ENCODE measurements at places on chromosomes 12 and 14.

GRCh38 chr14:63510538-63510937 is 32.6 kb downstream of the PPP2R5E start:
- DNase-seq = no peak

DNA sequence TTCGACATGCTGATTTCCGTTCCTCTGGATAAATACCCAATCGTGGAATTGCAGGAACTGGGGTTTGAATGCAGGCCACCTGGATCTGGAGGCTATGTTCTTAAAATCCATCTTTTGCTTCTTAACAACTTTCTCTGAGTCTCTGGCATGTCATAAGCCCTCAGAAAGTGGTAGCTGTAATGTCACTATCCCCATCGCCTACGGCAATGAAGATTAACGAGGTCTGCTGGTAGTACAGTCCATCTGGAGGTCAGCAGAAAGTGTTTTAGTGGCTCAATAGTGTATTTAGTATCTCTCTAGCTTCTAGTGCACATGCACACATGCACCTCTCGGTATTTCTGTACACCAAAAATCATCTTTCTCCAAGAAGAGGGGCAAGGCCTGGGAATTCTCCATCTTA is 130.3 kb upstream of the NOS1 start:
- DNase-seq = no peak

DNA sequence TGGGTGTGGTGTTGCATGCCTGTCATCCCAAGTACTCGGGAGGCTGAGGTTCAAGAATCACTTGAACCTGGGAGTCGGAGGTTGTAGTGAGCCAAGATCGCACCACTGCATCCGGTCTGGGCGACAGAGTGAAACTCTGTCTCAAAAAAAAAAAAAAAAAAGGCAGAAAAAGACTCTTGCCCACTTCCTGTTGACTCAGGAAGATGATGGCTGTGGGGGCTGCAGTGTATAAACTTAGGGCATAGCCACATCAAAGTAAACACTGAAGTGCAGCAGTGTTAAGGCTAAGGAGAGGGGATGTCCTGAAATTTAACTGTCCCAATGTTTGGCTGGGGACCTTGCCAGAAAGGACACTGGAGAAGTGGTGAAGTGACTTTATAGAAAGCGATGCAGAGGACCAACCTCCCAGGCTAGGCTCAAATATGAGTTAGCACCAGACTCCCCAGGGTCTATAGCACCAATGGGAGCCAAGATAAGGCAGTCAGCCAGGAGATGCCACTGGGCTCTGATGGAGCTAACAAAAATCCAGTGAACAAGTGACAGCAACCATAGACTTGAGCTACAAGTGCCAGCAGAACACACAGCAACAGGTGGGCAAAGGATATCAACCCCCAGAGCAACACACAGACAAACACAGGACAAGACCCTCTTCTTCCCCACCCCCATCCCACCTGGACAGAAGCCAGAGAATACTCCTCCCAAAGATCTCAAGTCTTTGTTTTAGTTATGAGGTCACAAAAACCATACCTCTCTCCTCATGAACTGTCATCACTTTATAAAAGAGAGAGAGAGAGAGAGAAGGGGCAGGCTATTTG is 28.0 kb downstream of the NELL2 start:
- no peak for DNase-seq

GRCh38 chr14:75282170-75282554 is 3.5 kb downstream of the FOS start:
- DNase-seq = no peak

GRCh38 chr14:35821564-35822411 is 4.3 kb upstream of the BRMS1L start:
- no peak for DNase-seq

DNA sequence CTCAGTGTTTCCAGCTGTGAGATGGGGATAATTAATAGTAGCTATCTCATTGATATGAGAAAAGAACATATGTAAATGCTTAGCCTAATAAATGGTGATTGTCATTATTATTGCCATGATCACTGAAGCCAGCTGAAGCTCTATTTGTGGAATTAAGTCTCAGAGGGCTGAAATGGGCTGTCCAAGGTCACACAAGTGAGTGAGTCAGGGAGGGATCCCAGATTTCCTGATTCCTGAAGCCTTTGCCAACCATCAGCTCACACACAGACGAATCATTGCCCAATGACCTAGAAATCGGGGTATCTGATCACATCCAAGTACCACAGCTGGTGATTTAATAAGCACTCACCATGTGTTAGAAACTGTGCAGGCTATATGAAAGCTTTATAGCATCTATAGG is 21.6 kb upstream of the TMEM229B start:
- no peak for DNase-seq

GRCh38 chr12:103441437-103442181 is 54.2 kb downstream of the C12orf42 start:
- no peak for DNase-seq

DNA sequence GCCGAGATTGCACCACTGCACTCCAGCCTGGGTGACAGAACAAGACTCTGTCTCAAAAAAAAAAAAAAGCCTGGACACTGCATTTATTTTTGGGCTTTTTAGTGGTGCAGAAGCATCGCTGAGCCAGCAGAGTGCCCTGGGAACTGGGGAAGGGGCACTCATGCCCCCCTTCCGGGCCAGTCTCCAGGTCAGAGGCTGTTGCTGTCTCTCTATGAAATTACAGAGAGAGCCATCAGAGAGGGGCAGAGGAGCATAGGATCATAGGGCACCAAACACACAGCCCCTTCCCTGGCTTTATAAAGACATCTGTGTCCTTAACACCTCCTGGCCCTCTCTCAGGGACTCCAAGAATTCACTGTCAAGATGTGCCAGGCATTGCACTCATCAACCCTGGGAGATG is 195.8 kb downstream of the CALM1 start:
- no peak for DNase-seq

- no peak for DNase-seq
Measured at GRCh38 chr12:70581208-70581607, 56.0 kb downstream of the PTPRB start.

DNA sequence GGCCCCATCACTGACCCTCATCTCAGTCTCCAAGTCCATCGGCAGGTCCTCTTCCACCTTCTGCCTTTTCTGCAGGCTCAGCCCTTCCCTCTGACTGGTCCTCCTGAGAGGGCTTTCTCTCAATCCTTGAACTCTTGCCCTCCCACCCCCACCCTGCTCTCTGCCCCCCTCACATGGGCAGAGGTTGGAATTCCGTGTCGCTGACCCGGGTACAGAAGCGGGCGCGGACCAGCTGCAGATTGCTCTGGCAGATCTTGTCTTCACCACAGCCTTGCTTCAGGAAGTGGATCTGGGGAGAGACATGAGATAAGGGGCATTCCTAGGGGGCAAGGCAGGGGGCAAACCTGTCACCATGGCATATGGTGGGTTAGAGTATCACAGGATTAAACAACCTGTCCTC is 12.4 kb downstream of the ITGA7 start:
- no peak for DNase-seq

DNA sequence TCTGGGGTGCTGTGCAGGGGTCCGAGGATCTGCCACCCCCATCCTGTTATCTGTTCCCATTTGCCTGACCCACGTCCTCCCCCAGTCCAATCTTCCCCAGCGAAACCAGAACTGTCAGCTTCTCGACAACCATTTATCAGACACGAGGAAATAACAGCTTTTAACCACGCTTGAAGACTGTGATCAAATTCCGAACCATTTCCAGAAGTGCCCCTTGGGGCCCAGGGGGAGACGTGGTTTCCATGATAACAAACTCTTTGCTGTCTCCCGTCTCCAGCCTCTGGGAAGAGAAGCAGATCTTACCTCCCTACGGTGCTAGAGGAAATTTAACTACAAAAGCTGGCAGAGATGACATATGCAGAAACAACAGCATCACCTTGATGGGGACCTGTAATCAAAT is 35.1 kb upstream of the SRRM4 start:
- no peak for DNase-seq

DNA sequence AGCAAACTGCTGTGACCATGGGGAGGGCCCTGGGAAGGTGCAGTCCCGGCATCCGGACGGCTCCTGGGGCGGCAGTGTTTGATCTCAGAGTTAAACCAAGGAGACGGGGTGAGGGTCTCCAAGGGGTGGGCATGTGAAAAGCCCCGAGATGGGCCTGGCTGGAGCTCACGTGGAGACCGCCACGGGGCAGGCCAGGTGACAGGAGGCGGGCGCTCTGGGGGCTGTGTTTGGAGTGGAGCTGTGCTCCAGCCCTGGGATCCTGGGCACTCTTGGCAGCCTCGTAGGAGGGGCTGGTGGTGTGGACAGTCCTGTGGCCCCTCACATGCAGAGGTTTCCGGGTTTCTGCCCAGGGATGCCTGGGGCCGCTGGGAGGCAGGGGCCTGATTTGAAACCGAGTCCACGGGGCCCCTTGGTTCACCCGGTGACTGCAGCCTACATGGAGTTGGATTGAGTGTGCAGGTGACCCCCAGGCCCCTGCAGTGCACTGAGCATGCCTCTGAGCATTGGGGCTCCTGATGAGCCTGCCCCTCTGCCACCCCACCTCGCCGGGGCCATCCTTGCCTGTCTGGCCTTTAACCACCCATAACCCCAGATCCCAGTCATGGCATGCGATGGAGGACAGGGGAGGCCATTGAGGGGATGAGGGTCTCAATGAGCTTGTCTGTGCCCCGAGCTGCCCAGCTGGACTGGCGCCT is 8.4 kb downstream of the KIF26A start:
- no peak for DNase-seq

GRCh38 chr14:65472189-65472588 is 59.7 kb downstream of the FUT8 start:
- DNase-seq = no peak

- no peak for DNase-seq
Measured at GRCh38 chr14:60184146-60184904, 19.1 kb upstream of the DHRS7 start.

DNA sequence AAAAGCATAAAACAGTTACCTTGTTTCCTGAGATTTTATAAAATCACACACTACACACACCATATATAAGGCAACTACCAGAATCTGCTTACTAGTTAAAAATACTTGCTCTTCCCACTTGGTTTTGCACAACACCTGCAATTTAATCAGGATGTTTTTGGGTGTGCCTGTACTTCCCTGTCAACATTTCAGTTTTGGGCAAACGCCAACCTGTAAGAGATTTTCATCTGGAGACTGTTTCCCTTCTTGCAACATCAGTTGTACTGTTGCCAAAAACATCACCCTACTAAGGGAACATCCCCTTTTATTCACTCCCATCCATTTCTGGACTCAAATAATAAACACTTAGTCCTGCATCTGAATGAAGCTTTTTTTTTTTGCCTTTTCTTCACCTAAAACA is 172.3 kb downstream of the DUSP6 start:
- DNase-seq = no peak

DNA sequence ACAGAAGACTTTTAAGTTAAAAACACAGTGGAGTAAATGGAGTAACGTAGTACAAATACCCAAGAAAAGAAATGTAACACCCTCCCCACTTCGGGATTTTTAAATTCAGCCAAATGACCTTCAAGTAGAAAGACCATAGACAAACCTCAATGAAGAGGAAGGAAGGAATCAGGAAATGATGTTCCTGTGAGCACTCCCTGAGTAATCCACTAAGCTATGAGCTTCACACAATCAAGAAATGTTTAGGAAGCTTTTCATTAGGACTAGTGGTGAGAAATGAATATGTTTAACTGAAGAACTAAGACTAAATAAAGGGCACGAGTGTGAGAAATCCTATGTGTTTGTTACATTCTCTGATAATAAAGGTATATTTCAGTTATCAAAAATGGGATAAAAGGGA is 10.1 kb downstream of the TCL1A start:
- no peak for DNase-seq

DNA sequence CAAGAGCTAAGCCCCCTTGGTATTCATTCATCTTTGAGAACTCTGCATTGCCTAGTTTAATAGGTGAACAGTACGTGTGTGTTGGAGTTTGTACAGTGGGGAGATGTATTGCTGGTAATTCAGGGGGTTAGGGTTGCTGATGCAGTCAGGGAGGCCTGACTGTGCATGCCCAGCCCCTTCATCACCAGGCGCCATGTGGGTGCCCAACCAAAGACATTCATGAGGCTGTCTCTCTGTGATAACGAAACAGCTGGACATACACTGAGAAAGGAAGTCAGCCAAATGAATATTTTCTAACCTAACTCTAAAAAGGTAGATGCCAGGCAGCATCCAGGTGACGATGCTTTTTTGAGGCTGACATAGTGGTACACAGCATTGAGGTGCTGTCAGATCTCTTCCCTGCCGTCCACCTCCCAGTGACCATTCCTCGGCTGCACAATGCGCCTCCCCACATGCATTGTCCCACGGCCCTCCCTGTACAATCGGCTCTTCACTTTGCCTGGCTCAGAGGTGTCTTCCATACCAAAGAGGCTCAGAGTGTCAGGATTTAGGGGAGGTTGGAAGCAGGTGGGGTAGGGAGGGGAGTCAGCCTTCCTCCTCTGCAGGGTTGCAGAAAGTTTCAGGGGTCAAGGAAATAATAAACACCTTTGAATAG is 19.0 kb downstream of the EML1 start:
- no peak for DNase-seq

- DNase-seq = no peak
Measured at GRCh38 chr12:22366181-22366580, 31.7 kb upstream of the ST8SIA1 start.

DNA sequence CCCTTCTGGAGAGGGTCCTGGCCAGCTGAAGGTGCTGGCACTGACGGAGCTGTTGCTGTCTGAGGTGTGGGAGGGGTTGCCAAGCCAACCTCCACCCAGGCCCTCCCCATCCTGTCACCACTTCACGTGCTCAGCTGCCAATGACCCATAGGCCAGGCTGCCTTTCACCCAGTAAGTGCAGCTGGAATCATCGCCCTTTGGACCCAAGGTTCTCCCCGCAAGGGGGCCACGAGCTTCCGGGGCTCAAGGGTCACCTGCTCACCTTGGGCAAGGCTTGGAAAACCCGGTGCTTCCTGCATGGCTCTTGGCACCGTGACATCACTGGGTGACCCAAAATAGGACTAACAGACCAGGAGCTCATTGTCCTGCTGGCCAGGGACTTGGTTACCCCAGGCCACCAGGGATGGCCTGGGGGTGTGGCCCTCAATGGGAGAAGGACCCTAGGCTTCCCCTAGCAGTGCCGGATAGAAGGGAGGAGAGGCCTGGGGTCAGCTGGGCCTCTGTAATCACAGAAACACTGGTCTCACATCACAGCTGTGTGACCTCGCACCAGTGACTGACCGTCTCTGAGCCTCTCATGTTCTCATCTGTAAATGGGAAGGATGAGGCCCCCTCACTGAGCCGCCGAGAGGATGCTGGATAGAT is 51.3 kb downstream of the CCDC85C start:
- DNase-seq = no peak

DNA sequence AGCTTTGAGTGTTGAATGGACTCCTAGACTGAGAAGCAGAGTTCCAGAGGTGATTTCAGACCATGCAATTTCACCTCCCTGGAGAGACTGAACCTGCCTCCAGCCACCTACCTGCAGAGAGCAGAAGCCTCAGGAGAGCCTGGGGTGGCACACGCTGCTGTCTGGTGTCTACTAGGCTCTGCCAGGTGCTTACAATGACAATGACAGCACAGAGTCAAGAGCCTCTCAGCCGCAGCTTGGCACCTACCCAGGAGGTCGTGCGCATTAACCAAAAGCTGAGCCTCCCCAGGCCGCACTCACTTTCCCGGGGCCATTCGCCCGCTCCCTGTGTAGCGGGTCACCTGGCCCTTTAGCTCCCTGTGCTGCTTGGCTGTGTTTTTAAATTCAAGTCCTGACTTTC is 63.2 kb downstream of the TESC start:
- DNase-seq = no peak

Data from T1000 (cell line).